NCI-H1048 (cell line): ENCODE measurements at places on chromosomes 2 and 18.

DNA sequence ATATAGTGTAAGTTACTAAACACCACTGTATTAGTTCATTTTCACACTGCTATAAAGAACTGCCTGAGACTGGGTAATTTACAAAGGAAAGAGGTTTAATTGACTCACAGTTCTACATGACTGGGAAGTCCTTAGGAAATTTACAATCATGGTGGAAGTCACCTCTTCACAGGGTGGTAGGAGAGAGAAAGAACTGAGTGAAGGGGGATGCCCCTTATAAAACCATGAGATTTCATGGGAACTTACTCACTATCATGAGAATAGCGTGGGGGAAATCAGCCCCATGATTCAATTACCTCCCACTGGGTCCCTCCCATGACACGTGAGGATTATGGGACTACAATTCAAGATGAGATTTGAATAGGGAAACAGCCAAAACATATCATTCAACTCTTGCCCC lies 618.0 kb downstream of the NYAP2 start:
- DNase-seq, result no peak

- DNase-seq, result no peak
Observed at GRCh38 chr2:67108231-67108630, 288.9 kb upstream of the ETAA1 start.

- no peak for DNase-seq
Observed at GRCh38 chr18:21049306-21049705, 62.3 kb downstream of the ROCK1 start.

GRCh38 chr2:160257041-160257742 lies 57.1 kb upstream of the ITGB6 start:
- no peak for DNase-seq

DNA sequence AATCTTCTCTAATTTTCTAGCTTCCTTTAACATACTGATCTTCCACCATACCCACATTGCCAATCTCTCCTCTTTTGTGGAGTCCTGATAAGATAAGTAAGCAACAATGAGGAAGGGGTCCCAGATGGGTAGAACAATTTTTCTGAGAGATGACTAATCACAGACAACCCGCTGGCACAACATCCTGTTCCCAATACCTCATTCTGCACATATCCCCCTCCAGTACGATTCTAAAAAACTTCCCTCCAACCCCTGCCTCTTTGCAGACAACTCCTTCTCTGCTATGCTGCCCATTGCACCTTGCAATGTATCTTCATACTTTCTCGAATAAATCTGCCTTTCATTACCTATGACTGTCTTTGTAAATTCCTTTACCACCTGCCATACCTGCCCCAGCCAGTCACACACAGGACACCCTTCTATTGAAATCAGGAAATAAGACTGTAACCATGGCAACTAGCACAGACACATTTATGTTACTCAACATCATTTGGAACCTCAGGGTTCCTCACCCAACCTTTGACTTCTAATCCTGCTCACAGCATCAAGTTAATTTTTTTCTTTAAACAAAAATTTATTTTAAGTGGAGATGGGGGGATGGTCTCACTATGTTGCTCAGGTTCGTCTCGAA lies 7.4 kb upstream of the EXOC6B start:
- DNase-seq, result no peak

DNA sequence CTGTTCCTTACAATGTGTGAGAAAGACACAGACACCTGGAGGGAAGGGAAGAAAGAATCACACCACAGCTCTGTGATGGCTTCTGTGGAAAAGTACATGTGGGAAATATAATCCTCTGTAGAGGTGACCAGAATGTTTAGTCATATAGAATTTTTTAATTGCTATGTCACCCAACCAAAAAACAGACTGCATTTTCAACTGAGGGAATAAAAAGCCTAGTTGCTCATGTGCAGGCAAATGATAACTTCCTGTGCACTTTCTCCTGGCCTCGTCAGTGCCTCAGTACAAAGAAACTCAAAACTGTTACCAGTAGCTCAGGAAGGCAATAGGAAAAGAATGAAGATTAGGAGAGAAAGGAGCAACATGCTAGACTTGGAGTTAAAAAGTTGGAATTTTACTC lies 326.8 kb downstream of the OSR1 start:
- DNase-seq, result no peak

GRCh38 chr18:68839701-68840100 lies 41.8 kb downstream of the CCDC102B start:
- DNase-seq, result no peak
